Thoracic aorta (tissue), 2 donors: ENCODE measurements at places on chromosomes 11 and 22.

GRCh38 chr22:27452922-27453321, 348.6 kb downstream of the MN1 start:
- H3K27me3 ChIP-seq: no peaks in the 10 kb centered on the region
- no peak overlapping the region for H3K27ac ChIP-seq
- no peak for DNase-seq
- peaks cover 5% of the 10 kb centered on the region for H3K4me1 ChIP-seq
- no peaks in the 10 kb centered on the region for H3K36me3 ChIP-seq
- H3K4me3 ChIP-seq: no peak overlapping the region

DNA sequence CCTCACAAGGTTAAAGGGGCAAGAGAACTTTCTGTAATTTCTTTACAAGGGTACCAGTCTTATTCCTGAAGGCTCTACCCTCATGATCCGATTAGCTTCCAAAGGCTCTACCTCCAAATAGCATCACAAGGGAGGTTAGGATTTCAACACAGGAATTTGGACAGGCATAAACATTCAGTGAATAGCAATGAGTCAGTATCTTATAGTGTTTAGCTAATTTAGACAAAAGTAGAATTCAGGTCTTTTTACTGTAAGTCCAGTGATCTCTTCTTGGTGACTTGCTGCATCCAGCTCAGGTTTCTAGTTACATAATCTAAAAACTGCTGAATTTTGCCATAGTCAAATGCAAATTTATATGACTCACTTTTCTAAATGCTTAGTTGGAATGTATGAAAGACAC, 1995.6 kb upstream of the RAG2 start:
- no peak overlapping the region for H3K4me3 ChIP-seq
- no peaks in the 10 kb centered on the region for H3K27me3 ChIP-seq
- H3K4me1 ChIP-seq: no peaks in the 10 kb centered on the region

- H3K27ac ChIP-seq: peak overlapping the region; percentile 95
- no peaks in the 10 kb centered on the region for H3K36me3 ChIP-seq
- H3K4me1 ChIP-seq: peaks cover 86% of the 10 kb centered on the region
- H3K4me3 ChIP-seq: no peak overlapping the region
Observed at GRCh38 chr22:26888887-26889286, 231.5 kb downstream of the MIAT start.

DNA sequence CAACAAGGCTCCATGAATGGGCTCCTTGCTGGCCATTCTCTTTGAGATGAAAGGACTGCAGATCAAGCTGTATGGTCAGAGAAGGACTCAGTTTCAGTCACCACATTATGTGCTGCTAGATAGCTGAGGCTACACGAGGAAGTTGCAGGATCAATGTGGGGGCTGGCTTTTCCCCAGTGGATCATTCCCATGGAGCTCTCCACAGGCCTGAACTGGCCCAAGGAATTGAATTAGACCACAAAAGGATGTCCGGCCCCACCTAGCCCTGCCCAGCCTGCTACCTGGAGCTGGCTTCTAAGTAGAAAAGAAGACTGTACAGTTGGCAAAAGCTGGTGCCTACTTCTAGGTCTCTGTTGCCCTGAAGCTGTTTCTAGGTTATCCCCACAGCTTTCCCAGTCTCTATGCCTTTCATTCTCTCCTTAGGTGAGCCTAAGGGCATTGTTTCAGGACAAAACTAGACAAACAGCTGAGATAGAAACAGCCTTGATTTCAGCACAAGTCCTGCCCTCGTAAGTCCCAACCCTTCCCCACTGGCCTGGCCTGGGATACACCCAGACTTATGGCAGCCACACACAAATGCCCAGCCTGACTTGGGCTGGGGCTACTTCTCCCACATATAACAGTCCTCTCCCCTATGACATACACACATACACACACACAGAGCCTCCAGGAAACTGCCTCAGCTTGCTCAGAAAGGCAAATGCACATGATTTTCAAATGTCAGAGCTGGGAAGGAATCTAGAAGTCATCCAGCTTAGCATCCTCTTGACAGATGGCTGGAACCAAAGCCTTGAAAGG, 129.1 kb upstream of the NCAM1 start:
- H3K4me1 ChIP-seq: peaks cover 11% of the 10 kb centered on the region
- H3K4me3 ChIP-seq: no peak overlapping the region
- H3K27me3 ChIP-seq: no peaks in the 10 kb centered on the region

GRCh38 chr11:13348305-13348704, 70.7 kb downstream of the BMAL1 start:
- no peak overlapping the region for H3K4me3 ChIP-seq
- no peaks in the 10 kb centered on the region for H3K4me1 ChIP-seq
- H3K27me3 ChIP-seq: no peaks in the 10 kb centered on the region
- no peak for DNase-seq

- peak within 1 kb of the TSS; percentile 72 for H3K4me3 ChIP-seq
- peaks cover 44% of the 10 kb centered on the region for H3K4me1 ChIP-seq
- DNase-seq: no peak
- H3K27ac ChIP-seq: no peak within 1 kb of the TSS
- no peaks in the 10 kb centered on the region for H3K27me3 ChIP-seq
Observed at GRCh38 chr11:76206327-76207081, at the start of gene WNT11. Gene WNT11, minus strand, starts transcription at chr11:76206502. Its CDS starts 95 bp downstream, at chr11:76206407.

GRCh38 chr11:4682623-4683419, 14.8 kb downstream of the OR51E2 start:
- no peaks in the 10 kb centered on the region for H3K27me3 ChIP-seq
- H3K36me3 ChIP-seq: no peaks in the 10 kb centered on the region
- no peak overlapping the region for H3K4me3 ChIP-seq
- DNase-seq: no peak

DNA sequence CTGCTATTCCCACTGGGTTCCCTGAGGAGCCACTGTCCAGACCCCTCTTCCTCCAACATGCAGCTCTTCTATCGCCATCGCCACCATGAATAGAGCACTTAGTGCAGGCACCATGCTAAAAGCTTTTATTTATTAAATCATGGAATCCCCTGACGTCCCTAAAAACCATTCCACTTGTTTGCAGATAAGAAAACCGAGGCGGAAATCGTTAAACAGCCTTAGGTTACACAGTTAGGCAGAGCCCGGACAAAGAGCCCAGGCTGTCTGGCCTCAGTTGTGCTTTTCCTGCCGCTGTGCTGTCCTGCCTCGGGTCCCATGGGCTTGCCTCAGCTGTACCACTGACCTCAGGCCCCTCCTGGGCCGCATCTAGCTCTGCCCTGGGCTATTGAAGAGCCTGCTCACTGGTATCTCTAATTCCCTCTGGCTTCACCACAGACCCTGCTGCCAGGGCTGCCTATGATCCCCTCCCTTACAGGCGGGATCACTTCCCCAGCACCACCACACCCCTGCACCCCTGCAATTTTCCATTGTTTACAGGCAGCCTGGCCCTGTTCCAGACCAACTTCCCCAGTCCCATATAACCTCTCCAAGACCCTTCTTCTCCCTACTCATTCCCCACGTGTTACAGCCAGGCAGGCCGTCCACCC, 13.0 kb upstream of the TUB start:
- no peaks in the 10 kb centered on the region for H3K36me3 ChIP-seq
- DNase-seq: no peak
- peaks cover 18% of the 10 kb centered on the region for H3K4me1 ChIP-seq
- H3K27ac ChIP-seq: no peak overlapping the region

GRCh38 chr11:88277349-88277915, 60.1 kb downstream of the CTSC start:
- H3K4me3 ChIP-seq: no peak overlapping the region
- no peaks in the 10 kb centered on the region for H3K27me3 ChIP-seq
- no peaks in the 10 kb centered on the region for H3K36me3 ChIP-seq
- no peak overlapping the region for H3K27ac ChIP-seq

DNA sequence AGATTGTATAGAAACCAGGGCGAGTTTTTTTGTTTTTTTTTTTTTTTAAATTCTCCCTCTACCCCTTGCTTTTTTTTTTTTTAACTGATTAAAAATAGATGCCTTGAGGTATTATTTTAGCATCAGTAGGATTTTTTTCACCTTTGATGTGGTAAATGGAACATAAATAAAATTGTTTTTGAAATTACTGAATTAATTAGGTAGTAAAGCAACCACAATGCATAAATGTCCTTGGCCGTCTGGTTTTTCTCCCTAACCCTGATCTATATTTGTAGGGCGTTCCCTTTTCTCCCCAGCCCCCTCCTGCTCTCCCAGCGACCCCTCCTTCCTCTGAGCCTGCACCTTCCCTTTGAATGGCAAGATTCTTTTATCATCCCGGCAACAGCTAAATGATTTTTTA, 107.8 kb downstream of the ZBTB16 start:
- no peaks in the 10 kb centered on the region for H3K36me3 ChIP-seq
- H3K4me3 ChIP-seq: peak overlapping the region; percentile 34
- H3K27me3 ChIP-seq: no peaks in the 10 kb centered on the region
- peak overlapping the region; percentile 97 for H3K27ac ChIP-seq
- DNase-seq: no peak

- peaks cover 8% of the 10 kb centered on the region for H3K4me1 ChIP-seq
- H3K4me3 ChIP-seq: no peak overlapping the region
- H3K27me3 ChIP-seq: no peaks in the 10 kb centered on the region
- H3K36me3 ChIP-seq: no peaks in the 10 kb centered on the region
Observed at GRCh38 chr22:33666961-33667619, 253.2 kb downstream of the LARGE1 start.

GRCh38 chr11:57546869-57547475, 9.6 kb downstream of the SMTNL1 start:
- no peak overlapping the region for H3K4me3 ChIP-seq
- no peak overlapping the region for H3K27ac ChIP-seq
- H3K4me1 ChIP-seq: no peaks in the 10 kb centered on the region
- no peak for DNase-seq
- no peaks in the 10 kb centered on the region for H3K27me3 ChIP-seq
- peaks cover 22% of the 10 kb centered on the region for H3K36me3 ChIP-seq

DNA sequence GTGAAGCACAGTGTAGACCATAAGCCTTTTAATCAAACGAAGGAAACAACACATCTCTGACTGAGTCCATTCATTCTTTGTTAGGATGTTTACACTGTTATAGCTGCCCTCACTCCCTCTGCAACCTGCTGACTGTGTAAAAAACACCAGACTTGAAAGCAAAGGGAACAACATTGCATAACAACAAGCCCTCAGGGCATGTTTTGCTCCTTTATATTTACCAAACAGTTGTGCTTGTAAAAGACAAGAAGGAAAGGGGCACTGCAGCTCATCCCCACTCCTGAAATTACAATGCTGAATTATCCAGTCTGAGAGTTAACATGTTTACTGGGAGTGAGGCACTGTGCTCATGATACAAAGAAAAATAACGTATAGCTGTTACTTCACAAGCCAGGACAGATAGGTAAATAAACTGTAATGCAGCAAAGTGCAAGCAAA, 46.4 kb downstream of the RAB30 start:
- DNase-seq: no peak
- H3K4me3 ChIP-seq: no peak overlapping the region
- no peak overlapping the region for H3K27ac ChIP-seq

DNA sequence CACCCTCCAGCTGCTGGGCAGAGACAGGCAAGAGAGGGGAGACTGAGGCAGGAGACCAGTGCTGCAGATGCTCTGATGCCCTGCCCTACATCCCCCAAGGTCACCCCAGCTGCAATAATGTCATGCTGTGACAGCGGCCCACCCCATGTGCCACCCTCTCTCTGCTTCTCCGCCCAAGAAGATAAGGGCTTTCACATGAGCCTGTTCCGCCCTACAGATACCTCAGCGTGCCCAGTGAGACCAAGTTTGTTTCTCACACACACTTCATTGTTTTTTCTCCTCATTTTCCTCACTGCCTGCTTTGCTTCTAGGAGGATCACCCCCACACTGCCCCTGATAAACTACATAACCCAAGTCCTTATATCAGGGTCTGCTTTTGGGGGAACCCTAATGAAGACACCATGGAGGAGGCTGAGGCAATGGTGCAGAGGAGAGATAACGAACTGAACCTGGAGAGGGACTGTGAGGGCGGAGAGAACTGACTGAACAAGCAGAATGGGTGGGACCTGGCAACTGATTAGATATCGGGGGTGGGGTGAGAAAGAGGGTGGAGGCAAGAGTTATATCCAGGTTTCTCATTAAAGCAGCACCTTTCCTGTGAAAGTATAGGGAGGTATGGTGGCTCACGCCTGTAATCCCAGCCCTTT, 37.5 kb upstream of the TSKU start:
- no peak overlapping the region for H3K27ac ChIP-seq
- DNase-seq: no peak
- H3K4me1 ChIP-seq: peaks cover 21% of the 10 kb centered on the region
- no peaks in the 10 kb centered on the region for H3K36me3 ChIP-seq

DNA sequence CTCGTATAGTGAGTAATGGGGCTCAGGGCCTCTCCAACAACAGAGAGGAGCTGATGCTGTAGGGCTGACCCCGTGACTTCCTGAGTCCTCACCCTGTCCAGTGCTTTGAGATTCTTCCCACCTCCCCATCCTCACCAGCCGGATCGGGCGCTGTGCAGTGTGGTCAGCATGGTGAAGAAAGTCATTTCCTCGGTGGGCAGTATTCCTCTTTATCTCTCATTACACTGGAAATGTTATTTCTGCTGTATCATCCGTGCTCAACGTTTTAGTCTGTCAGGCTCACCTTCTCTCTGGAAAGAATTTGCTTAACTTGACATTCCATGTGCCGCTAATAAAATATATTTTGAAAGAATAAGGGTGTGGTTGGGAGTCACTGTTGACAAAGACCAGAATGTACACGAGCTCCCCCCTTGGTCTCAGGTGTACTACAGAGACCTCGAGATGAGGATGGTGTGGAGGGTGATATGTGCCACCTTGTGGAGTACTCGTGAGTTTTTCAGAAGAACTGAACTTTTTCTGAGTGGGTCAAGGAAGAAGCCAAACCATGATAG, 25.7 kb upstream of the SCGB1A1 start:
- H3K27ac ChIP-seq: no peak overlapping the region
- H3K4me1 ChIP-seq: peaks cover 9% of the 10 kb centered on the region
- H3K27me3 ChIP-seq: no peaks in the 10 kb centered on the region
- no peak overlapping the region for H3K4me3 ChIP-seq

DNA sequence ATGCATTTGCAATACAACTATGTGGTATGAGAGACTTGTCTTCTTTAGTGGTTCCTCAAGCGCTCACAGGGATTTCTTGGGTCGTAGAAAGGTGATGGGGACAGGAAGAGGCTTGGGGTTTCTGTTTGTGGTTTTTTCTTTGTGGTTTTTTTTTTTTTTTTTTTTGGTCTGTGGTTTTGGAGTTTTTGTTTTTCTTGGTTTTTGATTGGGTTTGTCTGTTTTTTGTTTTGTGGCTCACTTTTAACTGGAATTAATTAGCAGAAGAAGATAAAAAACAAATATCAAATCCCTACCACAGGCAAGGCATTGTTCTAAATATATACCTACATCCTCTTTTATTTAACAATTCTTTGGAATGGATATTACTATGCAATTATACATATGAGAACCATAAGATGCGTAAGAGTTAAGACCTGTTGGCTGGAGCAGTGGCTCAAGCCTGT, 5.5 kb downstream of the TTC28 start:
- H3K4me1 ChIP-seq: no peaks in the 10 kb centered on the region
- no peak overlapping the region for H3K27ac ChIP-seq
- H3K27me3 ChIP-seq: no peaks in the 10 kb centered on the region
- no peak for DNase-seq
- no peaks in the 10 kb centered on the region for H3K36me3 ChIP-seq
- H3K4me3 ChIP-seq: no peak overlapping the region
